Brain pericyte (primary cell): ENCODE measurements at places on chromosomes 13 and 19.

- no peak for DNase-seq
Observed at GRCh38 chr13:30337061-30337610, 29.8 kb upstream of the KATNAL1 start.

GRCh38 chr13:97559030-97559429 is 125.1 kb downstream of the RAP2A start:
- no peak for DNase-seq

DNA sequence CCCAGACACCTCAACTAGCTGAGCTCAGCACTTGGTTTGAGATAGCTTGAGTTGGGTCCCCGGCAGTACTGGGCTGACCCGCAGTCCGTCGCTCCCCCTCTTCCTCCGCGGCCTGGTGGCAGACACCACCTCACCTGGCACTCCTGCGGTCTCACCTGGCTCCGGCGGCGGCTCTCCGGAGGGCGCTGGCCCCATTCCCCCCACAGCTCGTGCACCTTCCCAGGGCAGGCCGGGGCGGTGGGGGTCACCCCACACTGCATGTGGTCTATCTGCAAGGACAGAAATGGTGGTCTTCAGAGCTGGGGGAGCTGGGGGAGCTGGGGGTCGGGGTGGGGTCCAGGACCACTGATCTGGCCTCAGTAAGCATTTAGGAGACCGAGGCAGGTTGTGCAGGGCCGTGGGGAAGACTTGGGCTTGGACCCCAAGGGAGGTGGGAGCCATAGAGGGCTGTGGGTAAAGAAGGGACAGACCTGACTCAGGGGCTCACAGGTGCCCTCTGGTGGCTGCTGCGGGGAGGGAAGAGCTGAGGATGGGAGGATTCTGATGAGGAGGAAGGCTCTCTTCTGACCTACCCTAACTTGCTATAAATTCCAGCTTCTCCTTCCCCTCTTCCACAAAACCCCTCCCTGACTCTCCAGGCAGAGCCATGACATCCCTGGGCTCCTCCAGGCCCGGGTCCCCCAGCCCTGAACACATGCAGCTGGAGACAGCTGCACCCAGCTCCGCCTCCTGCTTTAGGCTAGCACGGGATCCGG is 6.7 kb upstream of the PLIN4 start:
- no peak for DNase-seq

DNA sequence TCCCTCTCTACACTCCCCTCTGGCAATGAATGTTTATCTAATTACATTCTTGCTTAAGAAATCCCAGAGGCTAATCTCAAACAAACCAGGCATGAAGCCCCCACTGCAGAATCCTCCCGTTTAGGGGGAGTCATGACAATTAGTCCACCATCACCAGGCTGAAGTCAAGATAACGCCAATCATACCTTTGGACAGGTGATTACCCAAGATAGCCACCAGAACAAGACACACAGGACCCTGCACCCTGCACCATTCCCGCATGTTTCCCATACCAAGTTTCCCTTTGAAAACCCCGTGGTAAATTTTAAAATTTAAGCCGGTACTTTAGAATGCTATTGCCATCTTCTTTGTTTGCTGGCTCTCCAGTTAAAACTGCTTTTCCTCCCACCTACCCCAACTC is 64.8 kb upstream of the XPO4 start:
- no peak for DNase-seq

- DNase-seq: no peak
Observed at GRCh38 chr13:75469047-75469446, 12.9 kb downstream of the TBC1D4 start.

DNA sequence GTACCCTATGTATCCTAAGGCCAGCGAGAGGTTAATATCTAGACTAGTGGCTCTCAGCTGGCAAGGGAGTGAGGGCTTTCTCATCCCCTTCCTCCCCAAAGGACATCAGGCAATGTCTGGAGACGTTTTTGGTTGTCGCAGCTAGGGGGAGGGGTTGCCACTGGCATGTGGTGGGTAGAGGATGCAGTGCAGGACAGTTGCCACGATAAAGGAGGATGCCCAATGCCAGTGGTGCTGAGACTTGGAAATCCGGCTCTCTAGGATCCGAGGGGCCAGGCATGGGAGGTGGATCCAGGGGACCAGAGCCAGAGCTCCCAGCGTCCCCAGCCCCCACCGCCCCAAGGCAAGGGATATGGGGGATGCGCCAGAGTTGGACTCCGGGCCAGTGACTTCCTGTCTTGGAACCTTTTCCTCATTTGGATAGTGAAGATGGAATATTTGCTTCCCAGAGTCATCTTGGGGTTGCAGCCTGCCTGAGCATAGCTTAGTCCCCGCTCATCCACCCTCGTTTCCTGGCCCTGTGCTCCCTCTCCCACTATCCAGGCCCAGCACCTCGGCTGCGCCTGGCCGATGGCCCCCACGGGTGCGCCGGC is 4.9 kb downstream of the SSC5D start:
- DNase-seq: no peak

DNA sequence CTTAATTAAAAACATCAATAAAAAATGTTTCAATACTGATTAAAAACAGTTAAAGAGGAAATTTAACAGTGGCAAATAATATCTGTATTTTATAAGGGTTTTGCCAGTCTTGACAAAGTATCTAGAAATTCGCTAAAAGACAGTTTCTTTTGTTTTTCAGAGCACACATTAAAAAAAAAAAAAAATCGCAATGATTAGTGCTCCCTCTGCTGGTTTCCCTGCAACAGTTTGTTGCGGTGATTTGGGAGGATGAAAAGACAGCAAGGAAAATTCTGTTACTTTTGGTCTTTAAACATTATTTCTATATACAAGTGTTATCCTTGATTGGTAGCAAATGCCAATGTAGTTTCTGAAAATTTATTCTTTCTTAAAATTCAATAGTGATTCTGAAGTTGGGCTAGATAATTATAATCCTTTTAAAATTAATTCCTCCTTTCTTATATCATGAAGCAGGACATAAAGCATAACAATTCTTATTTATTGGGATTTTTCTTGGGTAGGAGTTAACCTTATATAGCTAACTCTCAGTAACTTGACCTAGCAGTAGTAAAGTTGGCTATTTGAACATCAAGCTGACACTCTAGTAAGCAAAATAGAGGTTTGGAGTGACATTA is 23.1 kb upstream of the SPRY2 start:
- no peak for DNase-seq

DNA sequence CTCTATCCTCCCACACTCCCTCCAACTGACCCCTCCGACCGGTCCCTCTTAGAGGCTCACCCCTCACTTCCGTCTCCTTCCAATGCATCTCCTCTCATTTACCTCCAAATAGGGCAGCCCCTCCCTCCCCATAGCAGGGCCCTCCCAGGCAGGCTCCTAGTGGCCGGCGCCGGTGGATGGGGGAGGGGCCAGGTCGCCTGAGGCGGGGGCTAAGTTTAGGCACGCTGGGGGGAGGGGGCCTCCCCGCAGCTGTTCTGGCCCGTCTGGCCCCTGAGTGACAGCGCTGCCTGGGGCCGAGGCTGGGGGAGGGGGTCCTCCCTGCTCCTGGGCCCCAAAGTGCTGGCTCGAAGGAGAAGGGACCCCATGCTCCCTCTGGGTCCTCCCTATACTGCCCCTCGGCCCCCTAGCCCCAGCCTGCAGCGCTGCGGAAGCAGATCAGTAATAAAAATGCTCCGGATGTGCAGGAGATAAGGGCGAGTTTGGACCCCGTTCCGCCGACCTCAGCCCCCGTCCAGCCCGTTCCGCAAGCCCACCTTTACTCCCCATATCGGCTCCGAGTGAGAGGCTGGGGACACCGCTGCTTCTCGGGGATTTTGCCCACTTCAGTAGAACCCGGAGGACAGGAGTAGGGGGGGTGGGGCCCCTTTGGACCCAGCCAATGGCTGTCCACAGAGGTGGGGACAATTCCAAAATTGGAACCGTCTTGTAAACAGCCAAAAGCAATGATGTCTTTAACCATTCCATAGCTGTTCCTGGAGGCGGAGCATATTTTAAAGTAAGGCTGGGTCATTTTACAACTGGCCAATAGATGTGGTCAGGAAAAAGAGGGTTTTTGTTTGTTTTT is 4.0 kb downstream of the RTN2 start:
- DNase-seq: no peak

GRCh38 chr19:46180701-46181387 is 32.8 kb downstream of the IGFL2 start:
- DNase-seq: no peak

GRCh38 chr19:43768273-43769050 is 12.3 kb downstream of the KCNN4 start:
- DNase-seq: no peak

DNA sequence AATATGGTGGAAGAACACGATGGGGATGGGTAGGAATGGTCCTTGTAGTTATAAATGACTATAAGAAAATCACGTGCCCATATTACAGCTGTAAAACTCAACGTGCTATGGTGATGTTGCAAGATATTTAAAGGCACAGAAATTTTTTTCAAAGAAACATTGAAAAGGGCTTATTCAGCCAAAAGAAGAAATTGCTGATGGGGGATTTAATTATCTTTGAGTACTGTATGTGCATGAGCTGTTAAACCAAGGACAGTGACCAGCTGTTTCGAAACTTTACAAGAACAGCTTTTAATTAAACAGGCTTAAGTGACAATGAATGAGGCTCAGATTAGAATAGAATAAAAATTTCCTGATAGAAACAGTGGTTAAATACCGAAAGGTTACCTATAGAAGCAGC is 339.0 kb downstream of the HS6ST3 start:
- DNase-seq: no peak

DNA sequence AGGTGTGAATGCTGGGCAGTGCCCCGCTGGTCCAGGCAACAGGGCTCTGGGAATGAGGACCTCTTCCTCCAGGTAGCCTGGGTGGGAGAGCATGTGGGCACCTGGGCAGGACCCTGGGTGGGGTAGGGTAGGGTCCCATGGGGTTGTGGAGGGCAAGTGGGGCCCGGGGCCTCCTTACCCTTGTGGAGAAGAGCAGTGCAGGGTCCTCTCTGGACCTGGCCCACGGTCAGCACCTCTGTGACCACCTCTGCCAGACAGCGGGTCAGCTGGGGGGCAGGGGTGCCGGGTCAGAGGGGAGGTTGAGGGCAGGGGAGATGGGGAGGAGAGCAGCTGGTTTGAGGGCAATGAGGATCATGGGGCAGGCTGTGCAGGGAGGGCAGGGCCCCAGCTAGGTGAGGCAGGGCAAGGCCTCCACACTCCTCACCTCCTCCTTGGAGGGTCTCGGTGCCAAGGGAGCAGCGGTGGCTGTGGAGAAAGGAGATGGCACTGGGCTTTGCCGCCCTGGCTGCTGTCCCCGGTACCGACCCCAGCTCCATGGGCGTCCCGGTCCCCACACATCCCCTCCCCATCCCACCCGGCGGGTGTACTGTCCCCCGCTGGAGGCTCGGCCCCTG is 491 bp downstream of the CCER2 start:
- no peak for DNase-seq

- DNase-seq: no peak
Observed at GRCh38 chr13:73293913-73294523, 235.2 kb downstream of the KLF5 start.

GRCh38 chr13:64158908-64159307 is 2743.3 kb upstream of the PCDH20 start:
- DNase-seq: no peak

DNA sequence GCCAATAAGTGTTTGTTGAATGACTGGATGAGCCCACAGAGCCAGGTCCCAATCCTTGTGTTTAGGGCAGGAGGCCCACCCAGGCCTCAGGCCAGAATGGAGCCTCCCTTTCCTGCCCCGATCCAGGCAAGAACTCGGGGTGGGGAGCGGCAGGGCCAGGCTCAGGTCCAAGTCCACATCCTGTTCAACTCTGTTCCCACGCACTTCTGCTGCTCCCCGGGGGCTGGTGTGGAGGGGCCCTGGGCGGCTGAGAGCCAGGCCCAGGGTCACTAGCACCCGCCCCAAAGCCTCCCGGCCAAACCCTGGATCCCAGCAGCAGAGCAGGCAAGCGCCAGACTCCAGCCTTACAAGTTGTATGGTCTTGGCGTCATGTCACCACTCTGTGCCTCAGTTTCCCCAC is 8.0 kb downstream of the ANGPTL8 start:
- no peak for DNase-seq

- DNase-seq: no peak
Observed at GRCh38 chr19:30689474-30689873, 317.3 kb downstream of the ZNF536 start.

- DNase-seq: no peak
Observed at GRCh38 chr13:27644302-27644701, 22.6 kb downstream of the POLR1D start.

DNA sequence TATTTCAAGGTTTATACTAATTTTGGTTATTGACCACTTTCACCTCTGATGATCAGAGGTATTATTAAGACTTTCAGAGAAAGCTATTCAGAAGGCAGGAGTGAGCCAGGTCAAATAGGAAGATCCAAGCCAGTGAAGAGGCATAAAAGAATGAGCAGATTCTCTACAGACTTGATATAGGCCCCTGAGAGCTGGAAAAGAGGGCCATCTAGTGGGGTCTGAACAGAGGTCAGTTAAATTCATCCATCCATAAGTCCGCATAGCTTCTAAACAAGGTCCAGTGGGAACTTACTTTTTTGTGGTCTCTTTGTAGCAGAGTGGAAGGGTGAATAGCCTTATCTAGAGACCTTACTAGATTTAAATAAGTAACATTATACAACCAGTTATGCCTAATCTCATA is 126.6 kb upstream of the UFM1 start:
- DNase-seq: peak; percentile 5

- DNase-seq: no peak
Observed at GRCh38 chr13:103289681-103290080, 223.5 kb upstream of the SLC10A2 start.

DNA sequence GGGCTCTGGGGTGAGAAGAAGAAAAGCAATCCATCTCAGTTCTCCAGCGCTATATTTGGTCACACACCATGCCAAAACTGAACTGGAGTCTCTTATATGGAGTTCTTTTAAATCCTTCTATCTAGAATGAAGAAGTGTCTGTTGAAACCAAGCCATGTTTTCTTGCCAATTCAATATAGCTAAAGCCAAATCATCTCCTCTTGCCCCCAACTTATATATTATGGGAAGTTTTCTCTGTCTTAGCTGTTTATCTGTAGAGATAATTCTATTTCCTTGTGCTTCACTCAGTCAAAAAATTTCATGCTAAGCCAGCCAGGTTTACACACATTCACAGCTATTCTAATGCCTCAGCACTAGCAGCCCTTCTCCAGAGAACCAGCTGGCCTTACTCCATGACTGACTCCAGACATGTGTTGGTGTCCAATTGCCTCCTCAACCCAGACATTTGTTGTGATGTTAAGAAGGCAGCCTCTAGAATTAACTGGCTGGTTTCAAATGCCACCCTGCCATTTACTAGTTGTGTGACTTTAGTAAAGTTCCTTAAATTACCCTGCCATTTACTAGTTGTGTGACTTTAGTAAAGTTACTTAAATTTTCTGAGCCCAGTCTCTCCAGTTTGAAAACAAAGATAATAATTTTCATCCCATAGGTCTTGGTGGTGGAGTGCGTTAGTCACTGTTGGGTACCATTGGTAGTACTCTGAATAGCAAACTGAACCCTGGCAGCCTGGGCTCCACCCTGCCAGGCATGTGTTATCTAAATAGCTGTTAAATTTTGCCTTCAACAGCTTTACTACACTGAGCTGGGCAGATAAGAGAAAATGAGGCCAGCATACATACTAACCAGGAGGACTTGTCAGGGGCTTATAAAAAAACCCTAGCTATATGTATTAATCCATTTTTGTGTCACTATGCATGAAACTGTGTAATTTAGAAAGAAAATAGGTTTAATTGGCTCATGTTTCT is 525.1 kb downstream of the LMO7 start:
- no peak for DNase-seq
